ENCODE measurements at places on chromosomes 4 and X.

DNA sequence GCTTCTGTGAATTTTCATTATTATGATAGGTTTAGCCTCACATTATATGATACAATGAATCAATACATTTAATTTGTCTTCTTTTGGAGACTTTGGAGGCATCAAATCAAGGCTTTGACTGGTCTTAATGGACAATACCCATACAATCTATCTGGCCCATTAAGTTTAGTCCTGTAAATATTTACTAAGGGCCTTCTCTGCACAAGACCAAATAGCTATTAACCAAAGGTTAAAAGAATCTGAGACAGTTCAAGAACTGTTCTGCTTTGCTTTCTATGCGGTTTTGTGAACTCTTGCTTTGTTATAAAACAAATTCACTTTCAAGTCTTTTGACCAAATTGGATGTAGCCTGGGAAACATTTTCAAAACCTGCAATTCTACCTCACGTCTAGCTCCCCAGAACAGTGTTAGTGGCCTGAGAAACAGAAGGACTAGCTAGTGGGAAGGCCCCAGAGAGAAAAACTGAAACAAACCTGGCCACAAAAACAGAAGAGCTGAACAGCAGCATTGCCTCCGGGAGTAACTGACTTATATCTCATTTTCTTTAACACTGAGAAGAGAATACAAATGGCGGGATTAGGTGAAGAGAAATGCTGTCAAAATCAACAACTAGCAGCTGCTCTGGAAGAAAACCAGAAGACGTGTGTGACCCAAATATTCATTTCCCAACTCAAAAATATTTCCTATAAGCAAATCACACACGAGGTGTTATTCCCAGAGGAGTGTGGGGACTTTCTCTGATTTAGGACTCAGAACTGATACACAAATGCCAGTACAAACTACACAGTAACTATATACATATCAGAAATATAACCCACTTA is 548 bp downstream of the TLR1 start:
- DNase-seq, result no peak

- no peak for DNase-seq
Measured at GRCh38 chr4:114807357-114807756, 208.8 kb downstream of the UGT8 start.

DNA sequence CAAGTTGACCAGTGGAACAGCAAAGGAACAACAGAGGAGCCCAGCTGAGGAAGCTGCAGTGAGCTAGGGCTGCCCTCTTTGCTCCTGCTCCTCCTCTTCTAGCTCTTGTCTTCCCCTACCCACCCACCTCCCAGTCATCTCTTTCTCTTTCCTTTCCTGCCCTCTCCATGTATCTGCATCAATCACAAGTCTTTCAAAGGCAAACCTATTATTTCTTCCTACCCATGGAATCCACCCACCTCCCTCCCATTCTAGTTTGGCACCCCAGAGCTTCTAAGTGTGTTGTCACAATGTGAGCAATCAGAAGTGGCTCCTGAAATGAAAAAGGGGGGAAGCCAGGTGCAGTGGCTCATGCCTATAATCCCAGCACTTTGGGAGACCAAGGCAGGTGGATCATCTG is 69.3 kb downstream of the TSC22D3 start:
- DNase-seq, result no peak

DNA sequence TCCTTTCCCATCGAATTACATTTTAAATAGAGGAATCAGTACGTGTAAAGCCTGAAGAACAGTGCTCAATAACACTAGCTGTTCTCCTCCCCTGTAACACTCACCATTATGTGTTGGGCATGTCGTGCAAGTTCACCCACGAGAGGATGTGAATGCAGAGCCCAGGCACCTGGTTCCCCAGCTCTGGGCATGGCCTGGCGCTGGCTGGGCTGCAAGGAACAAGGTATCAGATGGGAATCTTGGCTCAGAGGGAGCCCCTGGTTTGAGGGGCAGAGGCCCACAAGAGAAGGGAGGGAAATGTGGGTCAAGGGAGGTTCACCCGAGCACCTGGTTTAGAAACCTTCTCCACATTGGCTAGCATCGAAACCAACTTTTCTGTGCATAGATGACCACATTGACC is 41.7 kb upstream of the MTM1 start:
- DNase-seq, result no peak

GRCh38 chr4:54318904-54319303 is 89.8 kb downstream of the PDGFRA start:
- peak; percentile 62 for DNase-seq

GRCh38 chr4:108043526-108043925 is 53.8 kb downstream of the HADH start:
- DNase-seq, result no peak

- no peak for DNase-seq
Measured at GRCh38 chr4:98496152-98496845, 162.1 kb downstream of the TSPAN5 start.

- peak; percentile 62 for DNase-seq
Measured at GRCh38 chrX:68732906-68733493, 85.5 kb downstream of the STARD8 start.

- DNase-seq, result no peak
Measured at GRCh38 chr4:156939139-156939538, 32.5 kb downstream of the PDGFC start.

GRCh38 chr4:24930151-24930550 is 17.3 kb upstream of the CCDC149 start:
- no peak for DNase-seq

DNA sequence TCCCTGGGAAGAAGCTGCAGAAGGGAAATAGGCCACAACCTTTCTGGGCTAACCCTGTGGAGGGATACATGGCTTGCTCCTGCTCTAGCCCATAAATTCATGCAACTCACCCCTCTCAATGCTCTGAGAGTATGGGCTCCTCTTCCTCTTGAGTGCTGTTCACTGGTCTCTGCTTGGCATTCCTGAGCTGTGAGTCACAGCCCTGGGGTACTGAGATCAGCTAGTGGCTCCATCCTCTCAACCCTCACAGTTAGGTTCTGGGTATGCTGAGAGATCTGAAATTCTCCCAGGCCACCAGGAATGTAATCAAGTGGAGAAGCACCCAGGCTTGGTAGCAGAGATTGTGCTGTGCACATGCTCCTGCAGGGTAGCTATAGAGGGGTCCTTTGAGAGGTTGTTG is 60.6 kb upstream of the SPANXN2 start:
- peak; percentile 73 for DNase-seq

- no peak for DNase-seq
Measured at GRCh38 chr4:180336494-180337090, 1906.6 kb upstream of the TENM3 start.

DNA sequence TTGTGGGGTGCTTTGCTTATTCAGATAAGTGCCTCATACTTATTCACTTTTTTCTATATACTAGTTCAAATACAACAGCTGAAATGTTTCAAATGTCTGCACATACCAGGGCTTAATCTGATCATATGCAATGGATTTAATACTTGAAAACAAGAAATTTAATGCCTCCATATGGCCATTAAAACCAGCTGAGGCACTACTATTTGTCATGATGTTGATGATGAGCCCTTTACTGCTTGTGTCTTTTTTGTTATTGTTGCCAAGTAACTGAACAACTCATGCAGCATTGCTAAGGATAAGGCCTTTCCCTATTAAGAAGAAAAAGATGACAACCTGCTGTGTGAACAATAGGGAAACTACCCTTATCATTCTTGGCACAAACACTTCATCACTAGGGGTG is 52.5 kb downstream of the MAGEB10 start:
- no peak for DNase-seq

GRCh38 chr4:69731241-69731640 is 29.2 kb downstream of the SULT1B1 start:
- DNase-seq, result no peak

DNA sequence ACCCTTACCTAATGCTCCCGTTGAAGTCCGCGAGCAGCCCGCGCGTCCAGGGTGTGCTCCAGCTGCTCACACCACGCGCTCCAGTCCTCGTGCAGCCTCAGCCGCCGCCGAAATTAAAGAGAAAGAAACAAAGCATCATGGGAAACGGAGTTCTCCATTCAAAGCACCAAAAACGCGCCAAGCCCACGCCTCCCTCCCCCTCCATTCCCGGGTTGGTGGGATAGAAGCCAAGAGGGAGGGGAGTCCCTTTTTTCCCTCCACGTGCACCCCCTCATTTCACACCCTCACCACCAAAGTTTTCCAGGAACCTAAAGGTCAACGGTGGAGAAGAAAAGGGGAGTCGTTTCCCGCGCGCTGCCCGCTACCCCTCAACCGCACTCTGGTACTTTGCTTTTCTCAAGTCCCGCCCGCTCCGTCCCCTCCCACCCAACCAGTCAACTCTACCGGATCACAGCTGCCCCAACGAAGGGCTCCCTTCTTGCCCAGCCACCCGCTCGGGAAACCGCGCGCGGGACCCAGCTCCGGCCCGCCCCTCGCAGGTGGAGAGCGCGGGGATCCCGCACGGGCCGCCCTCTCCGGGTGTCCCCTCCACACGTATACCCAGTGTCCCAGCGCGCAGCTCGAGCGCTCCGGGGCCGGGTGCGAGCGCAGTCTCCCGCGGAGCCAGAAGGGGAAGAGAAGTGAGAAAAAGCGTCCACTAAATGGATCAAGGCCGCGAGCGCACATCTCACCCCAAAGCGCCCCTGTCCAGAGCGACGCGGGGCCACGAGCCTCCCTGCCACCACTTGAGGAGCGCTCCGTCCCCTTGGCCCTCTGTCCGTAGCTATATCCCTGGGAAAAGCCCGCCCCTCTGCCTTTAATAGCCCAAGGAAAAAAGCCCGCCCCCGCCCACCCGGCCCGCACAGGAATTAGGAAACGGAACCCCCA is 65.1 kb upstream of the CCDC160 start:
- no peak for DNase-seq

GRCh38 chr4:40055511-40055862 is 1.2 kb upstream of the N4BP2 start:
- DNase-seq, result no peak

DNA sequence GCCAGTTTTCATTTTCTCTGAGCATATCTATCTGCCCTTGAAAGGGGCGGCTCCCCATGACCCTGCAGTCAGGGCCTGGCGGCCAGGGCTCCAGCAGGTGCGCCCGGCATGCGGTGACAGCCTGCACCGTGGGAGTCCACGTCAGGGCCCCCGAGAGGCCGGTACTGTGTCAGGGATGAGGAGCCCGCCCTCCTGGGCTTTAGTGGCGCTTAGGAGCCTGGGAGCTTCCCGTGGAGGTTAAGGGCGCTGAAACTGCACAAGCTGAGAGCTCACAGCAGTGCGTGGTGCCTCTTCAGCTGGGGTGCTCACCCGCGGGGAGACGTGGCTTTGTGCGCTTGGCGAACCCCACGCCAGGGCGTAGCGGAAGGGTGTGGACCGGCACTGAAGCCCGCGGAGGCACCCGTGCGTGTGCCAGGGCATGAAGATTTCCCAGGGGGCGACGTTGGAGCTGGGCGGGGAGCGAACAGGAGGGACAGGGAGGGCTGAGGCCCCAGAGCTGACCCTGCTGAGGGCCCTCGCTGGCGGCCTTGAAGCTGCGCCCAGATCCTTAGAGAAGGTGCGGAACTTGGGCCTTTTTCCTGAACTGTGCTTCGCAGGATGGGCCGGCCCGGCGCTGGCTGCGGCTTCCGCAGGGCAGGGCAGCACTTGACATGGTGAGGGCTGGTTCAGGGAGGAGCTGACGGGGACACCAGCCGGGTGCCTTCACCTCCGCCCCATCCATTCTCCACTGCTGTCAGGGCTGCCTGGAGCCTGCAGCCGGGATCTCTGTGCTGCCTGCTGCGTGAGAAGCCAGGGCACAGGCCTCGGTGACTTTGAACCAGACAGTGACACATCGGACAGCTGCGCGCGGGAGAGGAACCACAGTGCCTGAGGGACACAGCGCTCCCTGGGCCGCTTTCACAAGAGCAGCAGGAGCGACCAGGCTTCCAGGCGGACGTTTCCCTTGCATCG is 32.9 kb downstream of the HTT-AS start:
- DNase-seq, result peak; percentile 76

DNA sequence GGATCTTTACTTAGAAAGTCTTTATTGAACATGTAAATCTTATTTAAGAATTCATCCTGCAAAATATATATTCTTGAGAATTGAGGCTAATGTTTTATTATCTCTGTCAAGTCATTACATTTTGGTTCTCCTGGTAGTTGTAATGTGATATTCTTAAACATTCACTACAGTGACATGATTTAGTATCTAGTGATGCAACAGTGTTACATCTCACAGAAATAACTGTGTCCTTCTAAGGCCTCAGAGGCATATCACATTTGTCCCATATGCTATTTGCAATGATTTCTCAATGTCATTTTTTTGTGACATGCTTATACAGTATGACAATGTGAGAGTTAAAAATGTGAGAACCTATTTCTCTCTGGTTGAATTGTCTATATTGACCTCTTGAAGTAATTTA is 34.1 kb downstream of the PRRG1 start:
- no peak for DNase-seq

- DNase-seq, result peak; percentile 45
Measured at GRCh38 chr4:176565049-176565448, 227.7 kb downstream of the VEGFC start.

DNA sequence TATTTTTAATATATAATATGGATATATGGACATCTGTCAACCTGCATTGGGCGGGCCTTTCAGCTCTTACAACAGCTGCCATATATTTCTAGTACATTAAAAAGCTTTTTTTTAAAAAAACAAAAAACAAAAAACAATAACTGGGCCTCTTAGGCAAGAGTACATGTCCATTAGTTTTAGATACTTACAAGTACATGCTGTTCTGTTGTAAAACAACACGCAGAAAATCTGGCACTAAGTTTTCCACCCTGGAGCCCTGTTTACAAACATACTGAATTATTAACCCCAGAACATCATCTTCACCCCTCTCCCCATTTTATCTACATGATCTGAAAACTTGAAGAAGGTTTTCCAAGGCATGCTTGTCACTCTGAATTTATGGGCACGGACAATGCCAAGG is 29.8 kb downstream of the RAI2 start:
- no peak for DNase-seq

DNA sequence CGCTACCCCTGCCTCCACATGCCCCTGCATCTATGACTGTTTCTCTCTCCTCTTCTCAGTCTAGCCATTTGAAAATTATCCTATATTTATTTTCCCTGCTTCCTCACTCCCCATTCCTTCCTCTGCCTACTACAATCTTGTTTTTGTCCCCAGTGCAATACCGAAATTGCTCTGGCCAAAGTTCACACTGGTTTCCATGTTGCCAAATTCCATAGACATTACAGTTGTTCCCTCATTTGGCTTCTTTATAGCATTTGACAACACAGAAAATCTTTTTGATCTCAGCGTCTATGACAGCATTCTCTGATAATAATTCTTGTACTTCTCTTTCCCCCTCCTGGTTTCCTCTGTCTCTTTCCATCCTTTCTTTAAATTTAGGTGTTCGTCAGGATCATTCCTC is 99.4 kb downstream of the GPR82 start:
- no peak for DNase-seq

DNA sequence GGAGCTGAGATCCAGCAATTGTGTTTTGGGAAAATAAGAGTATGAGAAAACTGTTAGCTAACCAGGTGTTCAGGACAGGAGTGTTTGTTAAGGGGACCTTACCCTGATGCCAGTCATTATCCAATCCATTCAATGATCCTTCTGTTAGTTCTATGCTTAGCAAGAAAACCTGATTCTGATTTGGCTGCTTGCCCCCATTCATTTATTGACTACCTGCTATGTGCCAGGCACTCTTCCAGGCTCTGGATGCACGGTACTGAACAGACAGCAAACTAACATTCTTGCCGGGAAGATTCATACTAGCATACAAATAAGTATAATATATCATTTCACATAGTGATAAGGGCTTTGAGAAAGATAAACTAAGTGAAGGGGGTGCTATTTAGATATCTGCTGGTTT is 1.0 kb upstream of the MECP2 start:
- no peak for DNase-seq
